AG20443 (cell line): ENCODE measurements at places on chromosomes 5 and 9.
A peak's percentile ranks its signal among the peaks of the same experiment; 100 is the strongest.

- no peak for DNase-seq
These were observed 95.3 kb downstream of the ZNF608 start for GRCh38 chr5:124650951-124651662.

DNA sequence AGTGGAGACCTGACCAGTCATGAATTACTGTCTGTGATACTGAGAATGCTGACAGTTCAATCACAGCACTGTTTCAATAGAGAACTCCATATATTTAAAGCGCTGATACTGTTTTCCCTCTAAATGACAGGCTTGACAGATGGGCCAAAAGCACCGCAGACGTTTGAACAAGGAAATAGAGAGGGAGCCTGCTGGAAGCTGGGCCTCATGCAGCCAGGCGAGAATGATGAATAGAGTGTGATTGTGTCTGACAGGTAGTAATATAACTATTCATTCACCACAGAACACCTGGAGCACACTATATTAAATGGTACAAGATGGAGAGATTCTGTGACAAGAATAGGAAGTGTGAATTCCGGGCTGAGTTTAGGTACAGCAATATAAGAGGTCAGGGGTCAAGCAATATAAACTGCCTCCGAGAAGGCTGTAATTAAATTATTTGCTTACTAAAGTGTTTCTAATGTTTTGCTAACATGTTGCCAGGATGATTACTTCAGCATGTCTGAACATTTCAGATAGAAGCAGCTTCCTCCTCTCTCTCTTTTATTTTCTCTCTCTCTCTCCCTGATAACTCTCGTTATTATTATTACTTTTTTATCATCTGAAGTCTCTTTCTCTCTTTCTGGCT is 297.7 kb downstream of the CSNK1G3 start:
- no peak for DNase-seq

DNA sequence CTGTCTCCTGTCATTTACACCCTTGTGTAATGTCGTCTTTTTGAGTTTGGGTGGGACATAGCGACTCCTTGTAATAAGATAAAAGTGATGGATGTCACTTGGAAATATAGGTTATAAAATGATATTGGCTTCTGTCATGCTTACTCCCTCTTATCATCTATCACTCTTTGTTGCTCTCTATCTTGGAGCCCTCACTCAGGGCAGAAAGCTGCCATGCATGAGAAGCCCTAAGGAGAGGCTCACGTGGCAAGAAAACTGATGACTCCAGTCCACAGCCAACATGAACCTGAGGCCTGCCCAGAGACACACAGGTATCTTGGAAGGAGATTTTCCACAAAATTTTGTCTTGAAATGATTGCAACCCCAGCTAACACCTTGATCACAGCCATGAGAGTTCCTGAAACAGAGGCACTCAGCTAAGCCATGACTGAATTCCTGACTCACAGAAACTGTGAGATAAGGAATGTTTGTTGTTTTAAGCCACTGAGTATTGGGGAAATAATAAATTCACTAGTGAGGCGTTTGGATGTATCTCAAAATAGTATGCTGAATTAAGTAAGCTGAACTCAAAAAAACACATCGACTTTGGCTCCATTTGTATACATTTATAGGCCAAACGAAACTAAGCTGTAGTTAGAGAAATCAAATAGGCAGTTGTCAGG is 216.7 kb downstream of the CDH18 start:
- no peak for DNase-seq

GRCh38 chr9:90065851-90066250 is 461.0 kb downstream of the GADD45G start:
- DNase-seq = no peak

DNA sequence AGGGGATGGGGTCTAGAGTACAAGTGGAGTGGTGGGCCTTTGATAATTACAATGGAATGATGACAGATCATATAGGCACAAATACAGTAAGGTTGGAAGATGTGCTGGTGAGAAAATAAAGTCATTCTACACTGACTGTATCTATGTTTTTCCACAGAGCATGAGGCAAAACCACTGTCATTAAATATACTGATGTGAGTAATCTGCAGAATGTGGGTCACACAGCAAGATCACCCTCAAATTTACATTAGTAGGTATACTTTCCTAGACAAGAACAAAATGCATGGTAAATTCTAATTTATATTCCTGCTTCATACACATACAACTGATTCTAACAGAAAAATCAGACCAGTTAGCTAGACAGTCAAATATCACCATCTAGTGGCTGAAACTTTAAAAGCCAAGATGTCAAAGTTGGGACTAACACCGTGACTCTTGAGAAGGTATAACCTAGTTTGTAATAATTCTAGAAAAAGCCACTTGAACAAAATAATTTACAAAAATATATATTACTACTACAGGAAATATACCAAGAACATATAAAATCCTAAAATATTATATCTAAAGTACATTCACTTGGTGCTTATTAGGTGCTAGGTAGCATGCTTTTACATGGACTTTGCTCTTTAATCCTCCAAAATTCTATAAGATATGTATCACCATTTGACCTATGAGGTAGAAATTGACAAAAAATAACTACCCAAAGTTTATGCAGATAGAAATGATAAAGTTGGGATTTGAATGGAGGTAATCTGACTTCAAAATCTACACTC is 19.5 kb downstream of the TTC33 start:
- peak; percentile 49 for DNase-seq

GRCh38 chr5:107505763-107506534 is 164.8 kb downstream of the EFNA5 start:
- DNase-seq = no peak

DNA sequence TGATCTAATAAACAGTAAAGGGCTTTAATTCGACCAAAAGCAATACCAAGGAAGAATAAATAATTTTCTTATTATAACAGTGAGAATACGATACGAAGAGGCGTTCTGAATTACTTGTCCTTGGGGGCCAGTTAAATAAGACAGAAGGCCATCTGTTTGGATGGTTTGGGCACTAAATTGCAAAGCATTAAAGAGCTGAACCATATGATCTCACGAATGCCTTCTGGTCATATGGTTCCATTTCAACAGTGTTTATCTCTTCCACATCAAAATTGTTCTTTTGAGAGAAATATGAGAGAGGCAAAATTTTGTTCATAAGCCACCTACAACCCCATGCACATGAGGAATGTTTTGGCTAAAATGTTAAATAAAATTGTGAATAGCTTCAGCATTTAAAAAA is 605.4 kb downstream of the PTPRD start:
- no peak for DNase-seq
